Activated CD8-positive, alpha-beta T cell treated with anti-CD3 and anti-CD28 coated beads, Interleukin-2, amount 10 ng/mL, durations not matched to agents 7 days and 5 days (primary cell): ENCODE measurements at places on chromosomes 4 and X.

DNA sequence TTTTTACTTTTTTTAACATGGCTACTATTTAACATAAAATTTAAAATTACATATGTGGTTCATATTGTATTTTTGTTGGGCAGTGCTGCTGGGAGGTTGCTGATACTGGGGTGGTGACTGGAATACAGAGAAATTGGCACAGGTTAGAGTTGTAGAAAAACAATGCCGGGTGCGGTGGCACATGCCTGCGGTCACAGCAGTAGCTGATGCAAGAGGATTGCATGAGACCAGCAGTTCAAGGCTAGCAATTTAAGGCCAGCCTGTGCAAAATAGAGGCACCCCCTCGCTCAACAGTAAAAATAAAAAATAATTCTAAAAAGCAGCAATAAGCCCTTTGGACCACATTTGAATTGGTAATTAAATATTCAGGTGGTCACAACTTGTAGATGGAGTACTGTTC is 11.8 kb upstream of the CPE start:
- DNase-seq: no peak

GRCh38 chr4:115657991-115658650 is 544.7 kb upstream of the NDST4 start:
- no peak for DNase-seq

DNA sequence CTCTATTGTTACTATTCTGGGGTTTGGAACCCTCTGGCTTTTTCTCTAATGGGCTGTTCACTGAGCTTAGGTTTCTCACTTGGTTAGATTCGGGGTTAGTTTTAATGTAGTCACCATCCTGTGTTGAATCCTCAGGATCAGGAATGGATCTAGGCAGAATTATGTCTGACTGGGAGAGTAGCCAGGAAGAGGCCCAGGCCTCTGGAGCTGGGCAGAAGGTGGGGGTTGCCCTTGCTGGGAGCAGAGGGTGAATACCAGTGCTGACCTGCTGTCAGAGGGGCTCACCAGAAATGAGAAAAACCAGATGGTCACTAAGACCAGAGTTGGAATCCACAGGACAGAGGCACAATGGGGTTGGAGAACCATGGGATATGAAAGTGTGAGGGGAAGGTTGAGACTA is 126.6 kb upstream of the SLC4A4 start:
- DNase-seq: no peak

DNA sequence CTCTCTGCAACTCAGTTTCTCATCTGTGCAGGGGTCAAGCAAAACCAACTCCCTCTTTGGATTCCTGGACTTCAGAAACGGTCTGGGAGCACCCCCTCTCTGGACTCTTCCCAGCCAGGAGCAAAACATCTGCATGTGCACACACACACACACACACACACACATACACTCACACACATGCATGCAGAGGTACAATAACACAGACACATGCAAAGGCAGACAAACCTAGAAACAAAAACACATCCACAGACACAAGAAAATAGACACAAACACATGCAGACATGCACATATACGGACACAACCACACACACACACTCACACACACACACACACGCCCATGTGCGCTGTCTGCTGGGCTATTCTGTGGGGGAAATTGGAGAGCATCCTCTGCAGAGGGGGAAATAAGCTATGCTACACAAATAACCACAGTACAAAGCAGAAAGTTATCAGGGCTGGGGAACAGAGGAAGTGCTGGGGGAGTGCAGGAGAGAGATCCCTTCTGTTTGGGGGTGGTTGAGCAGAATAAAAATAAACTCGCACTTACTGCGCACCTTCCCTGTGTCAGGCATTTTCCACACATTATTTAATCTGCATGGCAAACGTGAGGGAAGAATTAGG is 19.9 kb downstream of the IQSEC2 start:
- DNase-seq: peak; percentile 46

DNA sequence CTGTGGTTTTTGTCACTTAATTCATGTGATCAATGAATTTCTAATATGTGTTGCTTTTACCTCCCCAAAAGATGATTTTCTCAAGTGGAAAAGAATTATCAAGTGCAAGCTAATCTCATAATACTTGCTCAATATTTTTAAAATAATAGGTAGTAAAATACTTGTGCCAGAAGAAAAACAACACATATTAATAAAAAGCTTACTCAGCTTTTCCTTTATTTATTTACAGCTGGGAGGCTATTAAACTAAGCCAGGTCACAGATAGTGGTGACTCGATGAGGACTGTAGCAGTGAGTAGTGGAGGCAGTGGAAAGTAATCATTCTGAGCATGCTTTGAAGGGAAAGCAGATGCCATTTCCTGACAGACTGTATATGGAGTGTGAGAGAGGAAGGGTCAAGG is 96.1 kb downstream of the PRDM5 start:
- DNase-seq: no peak

DNA sequence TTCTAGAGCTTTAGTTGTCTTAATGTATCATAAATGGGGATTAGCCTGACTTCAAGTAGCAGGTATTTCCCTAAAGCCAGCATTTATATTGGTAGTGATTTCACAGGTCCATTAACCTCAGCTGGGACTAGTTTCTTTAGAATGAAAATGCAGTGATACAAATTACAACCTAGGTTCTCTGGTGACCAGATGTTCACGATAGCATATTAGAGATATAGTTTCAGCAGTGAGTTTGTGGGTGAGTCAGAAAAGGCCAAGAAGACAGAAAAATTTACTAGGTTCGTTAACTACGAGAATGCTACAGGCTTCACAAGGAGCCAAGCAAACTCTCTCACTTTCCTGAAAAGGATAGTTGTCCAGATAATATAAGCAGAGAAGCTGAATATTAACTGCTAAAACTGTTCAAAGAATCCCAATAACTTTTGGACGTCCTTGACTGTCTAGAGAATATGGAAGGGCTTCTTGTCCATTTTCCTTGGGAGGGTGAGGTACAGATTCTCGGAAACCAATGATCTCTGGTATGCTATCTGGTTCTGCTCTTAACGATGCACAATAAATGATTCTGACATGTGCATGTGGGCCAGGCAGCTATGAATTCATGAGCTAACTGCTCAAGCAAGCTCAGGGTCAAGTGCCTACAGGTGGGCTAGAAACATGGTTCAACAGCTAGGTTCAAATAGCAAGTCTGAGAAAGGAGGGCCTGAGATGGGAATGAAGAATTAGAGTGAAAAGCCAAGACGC is 6.0 kb upstream of the SPCS3 start:
- DNase-seq: no peak

GRCh38 chr4:138200236-138200590 is 41.9 kb downstream of the SLC7A11 start:
- DNase-seq: no peak

DNA sequence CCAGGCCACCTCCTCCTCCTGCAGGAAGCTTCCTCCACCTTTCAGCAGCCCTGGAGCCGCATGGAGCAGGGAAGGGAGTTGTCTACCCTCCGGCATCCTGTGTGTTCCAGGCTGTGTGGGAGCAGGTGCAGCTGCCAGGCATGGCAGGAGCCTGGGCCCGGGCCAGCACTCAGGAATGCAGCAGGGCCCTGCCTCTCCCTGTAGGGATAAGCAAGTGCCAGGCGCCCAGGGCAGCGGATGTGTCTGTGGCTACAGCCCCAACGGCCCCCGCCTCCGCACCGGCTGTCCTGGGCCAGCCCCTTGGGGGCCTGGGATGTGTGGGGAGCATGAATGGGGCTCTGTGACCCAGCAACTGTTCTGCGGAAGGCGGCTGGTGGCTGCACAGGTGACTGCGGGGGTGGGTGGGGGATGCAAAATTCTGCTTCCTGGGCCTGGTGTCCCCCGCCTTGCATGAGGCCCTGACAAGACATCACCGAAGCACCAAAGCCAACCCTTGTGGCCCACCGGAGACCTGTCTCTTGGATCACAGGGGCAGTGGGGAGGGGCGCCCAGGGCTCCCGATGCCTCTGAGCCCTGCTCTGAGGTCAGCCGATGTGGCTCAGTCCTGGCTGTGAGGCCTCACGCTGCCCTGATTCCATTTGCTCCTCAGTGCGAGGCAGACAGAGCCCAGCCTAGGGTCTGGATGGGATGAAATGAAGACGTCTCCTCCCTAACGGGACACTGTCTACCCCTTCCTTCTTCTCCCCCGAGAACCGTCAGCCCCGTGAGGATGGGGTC is 1.4 kb upstream of the DOK7 start:
- no peak for DNase-seq

- no peak for DNase-seq
These were observed 105.6 kb upstream of the SMIM31 start for GRCh38 chr4:164648151-164648848.

DNA sequence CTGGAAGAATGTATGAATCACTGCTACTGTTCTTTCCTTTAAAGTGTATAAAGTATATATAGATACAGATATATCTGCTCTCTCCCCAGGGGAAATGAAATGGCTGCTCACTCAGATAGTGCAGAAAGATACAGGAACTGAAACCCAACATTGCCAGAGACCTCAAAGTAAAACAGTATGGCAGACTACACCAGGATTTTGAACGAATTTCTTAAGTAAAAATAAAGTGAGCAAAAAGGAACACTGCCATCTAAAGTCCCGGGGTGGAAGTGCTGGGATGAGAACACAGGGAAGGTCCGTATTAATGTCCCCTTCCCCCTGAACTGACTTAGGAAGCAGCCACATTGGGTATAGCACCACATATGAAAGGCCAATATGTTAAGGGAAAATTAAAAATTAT is 93.4 kb downstream of the TMA16 start:
- DNase-seq: no peak

GRCh38 chr4:79042079-79042674 is 102.9 kb upstream of the PAQR3 start:
- DNase-seq: no peak

DNA sequence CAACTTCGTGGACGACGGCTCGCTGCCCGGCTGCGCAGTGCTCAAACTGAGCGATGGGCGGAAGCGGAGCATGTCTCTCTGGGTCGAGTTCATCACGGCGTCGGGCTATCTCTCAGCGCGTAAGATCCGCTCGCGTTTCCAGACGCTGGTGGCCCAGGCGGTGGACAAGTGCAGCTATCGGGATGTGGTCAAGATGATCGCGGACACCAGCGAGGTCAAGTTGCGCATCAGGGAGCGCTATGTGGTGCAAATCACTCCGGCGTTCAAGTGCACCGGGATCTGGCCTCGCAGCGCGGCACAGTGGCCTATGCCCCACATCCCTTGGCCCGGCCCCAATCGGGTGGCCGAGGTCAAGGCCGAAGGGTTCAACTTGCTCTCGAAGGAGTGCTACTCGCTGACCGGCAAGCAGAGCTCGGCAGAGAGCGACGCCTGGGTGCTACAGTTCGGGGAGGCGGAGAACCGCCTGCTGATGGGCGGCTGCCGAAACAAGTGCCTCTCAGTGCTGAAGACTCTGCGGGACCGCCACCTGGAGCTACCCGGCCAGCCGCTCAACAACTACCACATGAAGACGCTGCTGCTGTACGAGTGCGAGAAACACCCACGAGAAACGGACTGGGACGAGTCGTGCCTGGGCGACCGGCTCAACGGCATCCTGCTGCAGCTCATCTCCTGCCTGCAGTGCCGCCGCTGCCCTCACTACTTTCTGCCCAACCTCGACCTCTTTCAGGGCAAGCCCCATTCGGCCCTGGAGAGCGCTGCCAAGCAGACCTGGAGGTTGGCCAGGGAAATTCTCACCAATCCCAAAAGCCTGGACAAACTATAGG is 1.5 kb downstream of the MAB21L2 start:
- no peak for DNase-seq

DNA sequence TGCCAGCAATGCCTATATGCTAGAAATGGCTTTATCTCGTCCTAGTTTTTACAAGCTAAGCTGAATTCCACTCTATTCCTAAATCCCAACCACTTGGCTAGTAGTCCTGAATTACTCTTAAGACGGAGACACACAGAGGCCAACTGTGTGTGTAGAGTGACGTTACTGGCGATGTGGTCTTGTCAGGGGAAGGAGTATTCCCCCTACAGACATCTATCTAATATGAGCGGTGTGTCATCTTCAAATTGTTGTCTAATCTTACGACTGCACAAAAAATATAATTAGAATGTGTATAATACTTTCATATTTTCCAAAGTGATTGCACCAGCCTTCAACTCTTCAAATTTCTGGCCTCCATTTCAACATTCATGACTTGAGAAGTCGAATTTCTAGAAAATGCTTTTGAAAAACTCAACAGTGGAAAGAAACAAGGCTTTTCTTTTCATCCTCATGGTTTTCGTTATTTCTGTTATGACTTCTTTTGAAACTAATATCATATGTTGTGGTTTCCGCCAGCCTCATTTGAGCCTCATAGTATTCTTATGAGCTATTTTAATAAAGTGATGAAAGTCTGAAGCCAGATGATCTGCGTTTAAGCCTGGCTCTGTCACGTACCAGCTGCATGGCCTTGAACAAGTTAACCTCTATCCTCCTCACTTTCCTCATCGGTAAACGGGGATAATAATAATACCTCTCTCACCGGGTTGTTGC is 132.3 kb downstream of the SOWAHB start:
- no peak for DNase-seq

DNA sequence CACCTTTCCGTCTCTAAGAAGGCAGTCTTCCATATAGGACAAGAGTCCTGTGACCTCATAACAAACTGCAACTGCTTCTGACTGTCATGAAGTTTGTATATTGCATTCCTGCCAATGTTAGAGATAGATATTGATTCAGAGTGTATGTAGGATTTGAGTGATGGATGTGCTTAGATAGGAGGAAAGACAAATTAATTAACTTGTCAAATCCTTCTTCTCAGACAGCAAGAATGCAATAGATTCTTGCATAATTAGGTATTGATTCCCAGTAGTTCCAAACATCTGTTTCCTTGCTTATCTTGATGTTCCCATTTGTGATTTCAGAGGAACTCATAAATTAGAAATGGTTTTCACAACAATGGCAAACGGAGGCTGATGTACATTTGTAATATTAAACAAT is 555.3 kb downstream of the TRAM1L1 start:
- DNase-seq: no peak

- no peak for DNase-seq
These were observed 3.1 kb upstream of the CYSLTR1 start for GRCh38 chrX:78330540-78330939.
